ENCODE measurements at places on chromosomes 3 and 15.

GRCh38 chr3:31725568-31725967, 192.8 kb downstream of the STT3B start:
- no peak for DNase-seq

DNA sequence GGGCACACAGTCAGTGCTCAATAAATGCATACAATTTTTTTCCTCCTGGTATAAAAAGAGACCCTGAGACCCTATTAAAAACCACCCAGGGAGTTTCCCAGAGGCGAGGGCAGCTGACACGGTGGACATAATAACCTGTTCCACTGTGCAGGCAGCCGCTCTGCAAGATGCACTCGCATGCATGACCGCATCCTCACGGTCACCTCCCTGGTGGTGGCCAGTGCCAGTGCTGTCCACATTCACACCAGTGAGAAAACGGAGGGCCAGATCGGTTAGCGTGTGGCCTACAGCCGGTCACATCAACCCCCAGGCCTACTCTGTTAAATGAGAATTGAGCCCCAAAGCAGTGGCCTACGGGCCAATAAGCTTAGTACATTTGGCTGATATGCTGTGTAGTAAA, 24.8 kb downstream of the SH3BP5 start:
- no peak for DNase-seq

DNA sequence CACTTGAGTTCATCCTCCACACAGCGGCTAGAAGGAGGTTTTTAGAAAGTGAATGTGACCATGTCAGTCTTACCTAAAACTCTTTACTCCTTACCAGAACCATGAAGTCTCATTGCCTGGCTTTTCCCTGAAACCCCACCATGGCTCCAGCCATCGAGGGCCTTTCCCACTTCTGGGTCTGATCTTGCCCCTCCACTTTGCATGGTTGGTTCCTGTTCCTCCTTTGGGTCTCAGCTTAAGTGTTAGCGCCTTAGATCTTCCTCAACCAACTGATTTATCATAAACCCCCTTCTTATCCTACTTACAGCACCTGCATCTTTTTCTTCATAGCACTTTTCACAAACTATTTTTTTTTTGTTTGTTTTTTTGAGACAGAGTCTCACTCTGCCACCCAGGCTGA, 45.9 kb upstream of the ULK4 start:
- DNase-seq = no peak

- no peak for DNase-seq
These were observed 61.7 kb upstream of the SLC25A26 start for GRCh38 chr3:66158933-66159683.

- no peak for DNase-seq
These were observed 172.3 kb upstream of the TSC22D2 start for GRCh38 chr3:150235799-150236198.

DNA sequence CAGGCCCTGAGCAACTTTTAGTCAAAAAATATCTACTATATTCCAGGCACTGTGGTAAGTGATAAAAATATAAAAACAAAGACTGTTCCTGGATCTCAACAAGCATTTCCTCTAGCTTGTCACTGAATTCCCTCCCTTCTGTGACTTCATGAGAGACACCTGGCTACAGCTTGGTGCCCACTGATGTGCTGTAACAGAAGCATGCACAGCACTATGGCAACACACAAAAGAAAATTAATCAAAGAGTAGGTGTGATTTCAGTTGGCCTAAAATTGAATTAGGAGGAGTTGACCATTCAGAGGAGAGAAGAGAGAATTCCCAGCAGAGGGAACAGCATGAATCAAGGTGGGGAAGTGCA, 158.9 kb upstream of the LPP start:
- no peak for DNase-seq

DNA sequence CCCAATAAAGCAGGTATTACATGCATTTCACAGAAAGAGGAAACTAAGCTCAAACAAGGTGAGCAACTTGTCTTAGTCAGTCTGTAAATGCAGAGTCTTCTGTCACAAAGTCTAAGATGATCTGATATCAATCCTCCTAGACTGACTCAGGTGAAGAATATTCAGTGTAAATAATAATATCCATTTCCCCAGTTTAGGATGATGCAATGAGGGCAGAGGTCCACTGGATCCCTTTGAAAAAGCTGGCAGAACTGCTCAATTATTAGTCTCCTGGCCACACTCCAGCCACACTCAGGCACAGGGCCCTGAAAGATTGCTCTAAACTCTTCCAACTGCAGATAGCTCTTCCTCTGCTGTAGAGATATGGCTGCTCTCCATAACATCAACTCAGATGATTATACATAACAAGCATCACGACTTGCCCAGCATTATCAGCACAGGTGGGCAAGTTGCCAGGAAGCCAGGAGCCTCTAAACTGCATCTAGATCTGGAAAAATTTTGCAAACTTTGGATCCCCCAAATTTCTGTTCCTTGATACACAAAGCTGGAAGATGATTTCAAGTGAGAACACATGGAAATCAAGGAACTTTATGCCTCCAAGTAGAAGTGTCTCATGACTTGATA, 129.8 kb upstream of the CPNE4 start:
- no peak for DNase-seq

DNA sequence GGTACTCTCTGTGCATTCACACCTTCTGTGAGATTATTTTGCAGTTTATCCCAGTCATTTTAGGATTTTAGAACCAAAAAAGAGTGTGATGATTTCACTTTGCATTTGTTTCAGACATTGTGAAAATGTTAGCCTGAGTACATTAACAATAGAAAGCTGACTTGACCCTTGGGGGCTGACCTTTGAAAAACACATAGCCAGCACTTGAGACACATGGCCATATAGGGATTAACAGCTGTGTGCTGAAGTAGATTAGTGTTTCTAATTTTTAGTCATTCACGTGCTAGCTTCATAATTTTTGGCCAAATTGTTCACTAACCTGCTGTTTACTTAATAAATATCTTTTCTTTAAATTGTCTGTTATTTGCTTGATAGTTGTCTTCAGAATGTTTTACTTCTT, 3.5 kb downstream of the FEM1B start:
- DNase-seq = no peak

GRCh38 chr15:76533995-76534394, 197.4 kb downstream of the ISL2 start:
- DNase-seq = no peak

DNA sequence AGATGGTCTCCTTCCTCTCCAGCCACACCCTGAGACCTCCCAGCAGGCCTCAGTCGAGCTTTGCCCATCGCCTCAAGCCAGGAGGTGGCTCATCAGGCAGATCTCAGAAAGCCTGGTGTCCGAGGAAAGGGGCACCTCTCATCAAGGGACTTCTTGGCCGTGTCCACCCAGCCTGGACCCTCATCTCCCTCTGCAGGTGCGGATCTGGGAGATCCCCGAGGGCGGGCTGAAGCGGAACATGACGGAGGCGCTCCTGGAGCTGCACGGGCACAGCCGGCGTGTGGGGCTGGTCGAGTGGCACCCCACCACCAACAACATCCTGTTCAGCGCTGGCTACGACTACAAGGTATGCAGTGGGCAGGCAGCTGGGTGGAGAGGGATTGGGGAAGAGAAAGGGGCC, 110.2 kb downstream of the ANP32A start:
- DNase-seq = no peak

DNA sequence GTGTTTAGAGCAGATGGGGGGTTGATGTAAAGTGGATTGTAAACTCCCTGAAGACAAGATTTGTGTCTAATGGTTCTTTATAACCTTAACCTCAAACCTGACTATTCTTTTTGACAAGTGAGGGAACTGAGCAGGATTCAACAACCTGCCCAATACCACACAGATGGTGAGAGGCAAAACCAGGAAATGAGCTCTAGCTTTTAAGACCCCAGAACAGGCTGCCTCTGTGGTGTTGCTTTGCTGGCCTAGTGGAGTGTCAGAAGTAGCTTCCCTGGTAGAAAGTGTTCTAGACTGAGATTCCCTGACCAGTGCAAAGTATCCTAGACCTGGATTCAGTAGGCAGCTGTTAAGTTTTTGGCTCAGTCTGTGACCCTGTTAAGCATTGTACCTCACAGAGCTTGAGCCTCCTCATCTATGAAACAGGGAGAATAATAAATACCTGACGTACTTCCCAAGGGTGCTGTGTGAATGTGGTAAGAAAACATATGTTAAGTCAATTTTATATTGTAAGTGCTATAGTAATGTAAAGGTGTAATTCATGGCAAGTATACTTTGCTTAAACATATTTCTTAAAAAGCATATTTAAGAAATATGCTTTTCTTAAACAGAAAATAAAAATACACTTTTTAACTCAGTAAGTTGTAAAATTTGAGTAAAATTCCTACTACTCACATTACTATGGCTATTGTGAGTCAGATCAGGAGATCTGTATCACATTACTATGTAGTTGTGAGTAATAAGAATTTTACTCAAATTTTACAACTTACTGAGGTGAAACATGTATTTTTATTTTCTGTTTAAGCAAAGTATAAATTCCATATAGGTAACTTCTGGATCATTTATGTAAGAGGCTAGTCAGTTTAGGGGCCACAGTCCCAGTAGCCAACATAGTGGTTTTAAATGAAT, 8.8 kb downstream of the GPR87 start:
- no peak for DNase-seq
